Germinal center (tissue), 1 donor: ENCODE measurements at places on chromosomes 7 and 10.

DNA sequence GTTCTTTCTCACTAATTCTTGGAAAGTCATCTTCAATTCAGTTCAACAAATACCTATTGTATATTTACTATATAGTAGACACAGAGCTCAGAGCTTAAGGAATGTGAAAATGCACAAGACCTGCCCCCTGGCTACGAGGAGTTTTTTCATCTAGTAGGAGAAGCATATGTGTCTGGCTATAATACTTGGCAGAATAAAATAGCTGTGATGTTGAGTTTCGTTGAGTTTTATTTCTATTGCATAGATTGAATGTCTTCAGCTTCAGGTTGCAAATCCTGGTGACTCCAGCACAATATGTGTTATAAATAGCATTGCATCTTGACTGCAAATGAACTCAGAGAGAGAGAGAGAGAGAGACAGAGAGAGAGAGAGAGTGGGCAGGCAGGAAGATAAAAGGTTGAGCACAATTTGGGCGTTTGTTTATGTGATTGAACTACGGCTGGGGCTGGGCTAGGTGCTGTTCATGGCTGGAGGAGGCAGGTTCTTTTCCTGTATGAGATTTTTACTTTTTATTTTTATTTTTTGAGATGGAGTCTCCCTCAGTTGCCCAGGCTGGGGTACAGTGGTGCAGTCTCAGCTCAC, 229.6 kb downstream of the GALNT17 start:
- DNase-seq: no peak

DNA sequence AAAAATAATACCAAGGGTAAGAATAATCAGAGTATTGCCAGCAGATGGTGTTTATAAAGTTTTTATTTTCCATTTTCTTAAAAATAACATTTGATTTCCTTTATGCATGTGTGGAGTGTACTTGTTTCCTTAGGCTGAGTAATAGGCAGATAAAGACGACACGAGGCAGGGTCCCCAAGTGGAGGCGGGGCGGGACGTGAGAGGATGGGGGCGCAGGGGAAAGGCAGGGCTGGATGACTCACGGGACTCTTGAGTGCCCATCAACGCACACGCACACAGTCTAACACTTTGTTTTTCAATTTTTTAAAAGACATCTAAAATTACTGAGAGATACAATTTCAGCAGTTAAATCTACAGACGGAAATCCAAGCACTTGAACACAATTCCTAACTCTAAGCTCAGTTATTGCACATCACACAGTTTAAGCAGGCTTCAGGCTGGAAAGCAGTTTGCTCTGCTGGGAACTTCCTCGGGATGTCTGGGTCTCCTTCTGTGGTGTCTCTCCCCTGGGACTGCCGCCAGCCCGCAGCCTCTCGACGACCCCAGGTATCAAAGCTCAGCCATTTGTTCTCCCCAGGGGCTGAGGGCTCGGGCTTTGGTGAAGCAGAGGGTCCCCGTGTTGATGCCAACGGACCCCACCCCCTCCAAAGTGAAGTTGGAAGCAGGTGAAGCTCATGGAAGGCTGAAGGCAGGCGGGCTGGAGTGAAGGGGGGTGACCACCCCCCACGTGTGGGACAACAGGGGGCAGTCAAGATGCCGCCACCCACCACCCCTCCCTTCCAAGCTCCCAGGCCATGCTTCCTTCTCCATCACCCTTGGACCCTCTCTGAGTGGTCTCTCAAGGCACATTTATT, 29.1 kb downstream of the SPOCK2 start:
- no peak for DNase-seq

- no peak for DNase-seq
Measured at GRCh38 chr10:104336821-104337467, 1.3 kb downstream of the ITPRIP start.

- peak; percentile 73 for DNase-seq
Measured at GRCh38 chr7:98802088-98802780, 67.6 kb downstream of the TMEM130 start.

DNA sequence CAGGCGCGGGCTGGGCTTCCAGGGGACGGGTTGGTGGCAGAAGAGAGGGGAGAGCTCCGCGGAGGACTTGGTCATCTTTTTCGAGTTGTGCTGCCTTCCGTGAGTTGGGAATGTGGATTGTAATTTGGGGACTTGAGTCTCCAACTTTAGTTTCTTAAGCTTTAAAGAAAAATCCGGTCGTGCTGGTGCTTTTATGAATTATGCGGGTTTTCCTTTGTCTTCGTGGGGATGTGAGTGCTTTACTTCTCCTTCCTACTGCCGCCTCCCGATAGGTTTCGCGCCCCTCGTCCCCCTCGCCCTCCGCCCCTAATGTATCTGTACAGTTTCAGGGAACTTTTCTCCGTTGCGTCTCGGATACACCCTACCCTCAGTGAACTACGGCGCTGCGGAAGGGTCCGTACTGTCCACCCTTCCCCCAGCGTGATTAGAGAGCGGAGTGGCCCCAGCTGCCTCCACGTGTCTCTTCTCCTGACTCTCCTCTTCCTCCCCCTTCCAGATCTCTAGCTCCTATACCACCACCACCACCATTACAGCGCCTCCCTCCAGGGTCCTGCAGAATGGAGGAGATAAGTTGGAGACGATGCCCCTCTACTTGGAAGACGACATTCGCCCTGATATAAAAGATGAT, 649 bp downstream of the SCD start:
- DNase-seq: no peak

GRCh38 chr7:44222074-44222473, 21.3 kb downstream of the YKT6 start:
- DNase-seq: no peak

GRCh38 chr10:74394416-74394969, 243.5 kb downstream of the ADK start:
- no peak for DNase-seq

- DNase-seq: no peak
Measured at GRCh38 chr7:157407512-157408257, 70.9 kb downstream of the DNAJB6 start.

DNA sequence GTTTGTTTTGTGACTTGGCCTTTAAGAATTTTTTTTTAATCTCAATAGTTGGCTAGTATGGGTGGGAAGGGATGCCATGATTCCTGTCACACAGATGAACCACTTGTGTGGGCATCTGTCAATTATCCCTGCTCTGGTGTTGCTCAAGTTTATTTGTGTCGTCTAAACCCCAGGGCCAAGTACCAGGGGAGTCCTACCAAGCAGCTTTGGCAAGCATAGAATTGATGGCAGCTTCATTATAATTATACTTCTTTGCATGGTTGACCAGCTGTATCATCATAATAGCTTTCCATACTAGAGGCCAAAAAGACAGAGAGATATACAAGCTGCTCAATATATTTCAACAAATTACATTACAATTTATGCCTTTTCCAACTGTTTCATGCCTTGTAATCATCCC, 30.4 kb downstream of the SUGCT start:
- DNase-seq: no peak

DNA sequence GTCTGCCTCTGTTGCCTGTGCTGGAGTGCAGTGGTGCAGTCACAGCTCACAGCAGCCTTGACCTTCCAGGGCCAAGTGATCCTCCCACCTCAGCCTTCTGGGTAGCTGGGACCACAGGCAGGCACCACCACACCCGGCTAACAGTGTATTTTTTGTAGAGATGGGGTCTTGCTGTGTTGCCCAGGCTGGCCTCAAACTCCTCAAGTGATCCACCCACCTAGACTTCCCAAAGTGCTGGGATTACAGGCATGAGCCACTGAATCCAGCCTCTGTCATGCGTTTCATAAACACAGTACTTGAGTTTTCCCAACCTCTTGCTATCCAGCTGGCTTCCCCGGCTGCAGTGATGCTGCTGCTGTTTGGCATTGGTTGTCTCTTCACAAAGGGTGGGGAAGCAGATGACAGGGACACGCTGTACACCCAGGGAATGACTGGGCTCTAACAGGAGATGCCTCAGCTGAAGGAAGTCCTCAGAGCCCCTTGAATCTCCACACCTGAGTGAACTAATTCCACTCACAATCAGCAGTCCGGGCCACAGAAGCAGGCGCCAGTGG, 191.5 kb downstream of the DIP2C start:
- no peak for DNase-seq

DNA sequence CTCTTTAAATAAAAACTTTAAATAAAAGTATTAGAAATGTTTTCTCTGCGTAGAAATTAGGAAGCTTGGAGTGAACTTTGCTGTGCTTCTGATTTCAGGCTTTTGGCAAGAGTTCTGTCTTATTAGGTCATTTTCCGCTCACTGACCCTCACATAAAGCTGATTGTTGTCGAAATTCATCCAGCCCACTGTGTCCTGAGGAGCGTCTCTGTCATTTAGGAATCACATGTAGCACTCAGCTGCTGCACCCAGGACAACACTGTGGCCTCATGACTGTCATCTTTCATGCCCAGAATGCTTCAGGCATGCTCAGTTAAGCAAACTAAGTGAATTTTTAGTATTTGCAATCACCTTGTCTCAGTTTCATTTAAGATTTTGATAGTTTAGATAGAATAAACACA, 57.8 kb upstream of the MSRB2 start:
- DNase-seq: no peak

GRCh38 chr7:90288154-90288553, 33.0 kb downstream of the FAM237B start:
- DNase-seq: no peak

GRCh38 chr7:857661-858060, 18.7 kb upstream of the GET4 start:
- DNase-seq: no peak

DNA sequence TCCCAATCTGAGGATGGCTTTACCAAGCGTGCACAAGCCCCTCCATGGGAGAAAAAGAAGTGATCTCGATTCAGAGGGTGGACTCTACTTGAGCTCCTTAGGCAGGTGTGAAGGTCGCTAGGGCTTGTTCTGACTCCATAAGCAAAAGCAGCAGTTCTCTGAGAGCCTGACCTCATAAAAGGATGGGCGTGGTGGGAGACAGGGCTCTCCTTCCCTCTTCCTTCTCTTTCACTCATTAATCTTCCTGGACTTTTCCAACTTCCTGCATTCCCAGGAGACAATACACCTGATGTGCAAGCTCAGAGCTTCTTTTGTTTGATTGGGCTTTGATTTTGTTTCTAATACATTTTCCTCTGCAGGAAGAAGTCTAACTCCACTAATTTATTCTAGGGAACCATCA, 22.3 kb upstream of the TMEM72 start:
- DNase-seq: no peak

GRCh38 chr10:24382596-24382978, 173.6 kb downstream of the KIAA1217 start:
- DNase-seq: no peak

DNA sequence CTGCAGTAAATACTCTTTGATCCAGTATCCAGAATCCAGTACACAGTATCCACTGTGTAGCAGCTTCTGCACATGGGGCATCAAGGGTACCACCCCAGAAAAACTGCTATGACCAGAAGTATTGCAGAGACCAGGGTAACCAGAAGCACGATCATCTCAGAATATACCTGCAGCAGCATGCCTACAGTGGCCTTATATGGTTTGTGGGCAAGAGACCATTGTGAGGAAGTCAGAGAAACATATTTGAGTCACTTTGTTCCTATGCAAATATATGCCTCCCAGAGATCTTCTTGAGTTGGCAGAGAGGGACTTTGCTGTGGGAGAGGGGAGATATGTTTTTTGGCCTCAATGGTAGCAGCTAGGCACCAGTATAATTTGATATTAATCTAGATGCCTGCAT, 206.4 kb upstream of the LRRTM3 start:
- no peak for DNase-seq

DNA sequence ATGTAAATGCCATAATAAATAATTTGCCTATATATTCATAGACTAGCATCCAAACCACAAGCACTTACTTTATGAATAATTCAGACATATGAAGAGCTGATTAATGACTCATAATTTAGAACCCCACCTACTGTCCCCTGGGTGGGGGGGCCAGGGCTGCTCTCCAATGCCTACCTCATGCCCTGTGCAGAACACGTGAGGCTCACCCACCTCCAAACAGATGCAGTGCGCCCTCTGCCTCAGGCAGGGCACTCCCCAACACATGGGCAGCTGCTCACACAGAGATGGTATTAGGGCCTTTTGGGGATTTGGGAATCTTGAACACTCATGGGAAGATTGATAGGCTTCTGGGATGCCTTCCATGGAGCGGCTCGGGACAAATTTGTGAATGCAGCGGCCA, 75.1 kb upstream of the INSIG1 start:
- DNase-seq: no peak

DNA sequence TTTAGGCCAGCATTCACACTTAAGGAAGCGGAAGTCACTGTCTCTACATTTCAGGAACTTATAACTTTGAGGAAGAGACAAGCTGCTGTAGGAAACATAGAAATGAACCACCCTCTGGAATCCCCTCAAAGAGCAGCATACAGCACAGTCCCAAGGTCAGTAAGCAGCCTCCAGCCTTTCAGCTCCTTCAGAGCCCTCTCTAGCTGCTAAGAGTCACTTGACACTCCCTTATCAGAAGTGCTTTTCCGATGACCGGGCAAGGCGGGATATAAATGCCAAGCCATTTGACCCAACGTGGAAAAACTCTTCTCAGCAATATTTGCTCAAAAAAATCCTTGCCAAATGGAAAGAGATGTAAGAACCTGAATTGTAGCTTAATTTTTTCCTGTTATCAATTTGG, 1284.3 kb downstream of the XPNPEP1 start:
- no peak for DNase-seq

- DNase-seq: no peak
Measured at GRCh38 chr7:151249732-151250072, 1.2 kb upstream of the SMARCD3 start.

GRCh38 chr7:11767148-11767547, 64.8 kb downstream of the THSD7A start:
- DNase-seq: no peak

GRCh38 chr7:29005829-29006228, 47.7 kb upstream of the TRIL start:
- DNase-seq: no peak

- no peak for DNase-seq
Measured at GRCh38 chr7:14690075-14690474, 212.5 kb downstream of the DGKB start.

- DNase-seq: no peak
Measured at GRCh38 chr10:36880898-36881297, 244.5 kb upstream of the ANKRD30A start.

- no peak for DNase-seq
Measured at GRCh38 chr7:83178066-83178465, 15.4 kb upstream of the PCLO start.

DNA sequence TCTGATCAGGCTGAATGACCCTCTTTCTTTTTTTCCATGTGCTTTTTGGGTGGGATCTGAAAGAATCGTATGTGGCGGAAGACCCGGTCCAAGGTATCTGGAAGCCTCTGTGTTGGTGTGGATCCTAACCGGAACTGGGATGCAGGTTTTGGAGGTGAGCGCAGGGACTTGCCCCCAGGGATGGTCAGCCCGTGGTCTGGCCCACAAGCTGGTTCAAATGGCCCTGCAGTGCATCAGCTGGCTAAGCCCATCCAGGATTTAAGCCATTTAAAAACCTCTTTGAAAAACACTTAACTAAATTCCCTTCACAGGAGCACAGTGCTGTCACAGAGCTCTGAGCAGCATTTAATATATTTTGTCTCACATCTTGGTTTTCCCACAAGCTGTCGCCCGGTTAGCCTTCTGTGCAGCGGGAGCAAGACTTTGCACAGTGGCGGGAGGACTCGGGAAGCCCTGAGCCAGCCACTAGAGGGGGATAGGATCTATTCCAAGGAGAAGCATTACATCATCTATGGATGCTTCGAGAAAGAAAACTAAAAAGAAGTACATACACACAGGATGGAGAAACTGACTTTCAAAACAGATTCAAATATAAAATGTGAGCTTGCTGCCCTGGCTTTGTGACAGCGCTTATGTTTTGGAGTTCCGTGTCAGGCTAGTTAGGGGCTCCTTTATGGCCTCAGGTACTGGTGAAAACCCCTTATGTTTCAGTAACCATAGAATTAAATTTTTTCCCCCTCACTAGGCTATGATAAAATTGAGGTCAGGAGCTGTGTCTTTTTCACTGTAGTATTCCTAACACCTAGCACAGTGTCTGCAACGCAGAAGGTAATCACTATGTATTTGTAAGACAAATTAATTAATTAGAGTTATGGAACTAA, 11.3 kb downstream of the CPA2 start:
- DNase-seq: no peak
